ENCODE measurements at places on chromosomes 1 and 21.

DNA sequence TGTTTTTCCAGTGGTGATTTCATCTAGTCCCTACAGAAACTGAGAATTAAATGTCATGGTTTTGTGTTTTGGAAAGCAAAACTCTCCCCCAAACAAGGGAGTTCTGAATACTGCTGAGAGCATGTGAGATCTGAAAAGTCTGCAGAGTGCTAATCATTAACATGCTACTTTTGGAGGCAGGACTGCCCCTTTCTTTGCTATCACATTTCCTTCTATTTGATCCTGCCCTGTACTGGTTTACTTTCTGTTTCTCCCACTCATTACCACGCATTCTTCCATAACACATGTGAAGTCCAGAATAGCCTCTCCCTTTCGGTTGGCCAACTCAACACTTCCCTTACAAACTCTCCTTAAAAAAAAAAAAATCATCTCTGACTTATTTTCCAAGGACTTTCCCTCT is 63.6 kb downstream of the GADD45A start:
- DNase-seq: no peak

- DNase-seq: no peak
Measured at GRCh38 chr1:183862967-183863366, 58.0 kb downstream of the RGL1 start.

- no peak for DNase-seq
Measured at GRCh38 chr1:220149742-220150141, 55.8 kb downstream of the IARS2 start.

- no peak for DNase-seq
Measured at GRCh38 chr1:202217951-202218350, 24.4 kb downstream of the LGR6 start.

DNA sequence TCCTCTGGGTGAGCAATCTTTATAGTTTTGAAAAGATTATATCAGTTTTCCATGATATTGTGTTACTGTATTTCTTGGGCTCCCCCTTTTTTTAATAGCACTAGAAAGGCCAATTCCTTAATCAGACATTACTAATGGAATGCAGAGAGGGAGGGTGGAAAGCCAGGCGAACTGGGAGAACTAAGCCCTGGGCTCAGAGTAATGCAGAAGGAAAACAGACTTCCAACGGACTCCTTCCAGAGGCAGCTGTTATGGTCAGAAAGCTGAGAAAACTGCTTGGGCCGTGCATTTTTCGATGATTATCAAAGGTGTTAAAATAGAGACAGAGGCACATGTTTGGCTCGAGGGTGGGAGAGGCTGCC is 206.3 kb downstream of the FOXD2 start:
- no peak for DNase-seq

DNA sequence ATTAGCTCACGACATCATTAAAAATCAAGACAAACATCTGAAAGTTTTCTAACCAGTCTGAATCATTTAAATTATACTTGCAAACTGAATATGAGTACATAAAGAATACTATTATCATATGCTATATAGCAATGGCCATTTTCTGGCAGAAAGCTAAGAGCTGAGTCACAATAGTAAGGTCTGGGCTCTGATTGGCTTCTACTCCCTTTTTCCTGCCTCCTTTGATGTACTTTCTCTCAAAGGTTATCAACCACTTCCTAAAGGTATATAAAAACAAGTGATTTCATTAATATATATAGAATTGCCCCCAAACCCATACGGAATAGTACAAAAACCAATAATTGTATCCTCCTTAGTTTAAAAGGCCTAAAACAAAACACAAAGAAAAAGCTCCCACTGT is 7.0 kb downstream of the KCNA3 start:
- DNase-seq: no peak

- DNase-seq: no peak
Measured at GRCh38 chr1:18417316-18418269, 63.1 kb upstream of the KLHDC7A start.

- no peak for DNase-seq
Measured at GRCh38 chr1:222373831-222374602, 173.9 kb downstream of the HHIPL2 start.

GRCh38 chr1:230126529-230127104 is 59.6 kb downstream of the GALNT2 start:
- no peak for DNase-seq

GRCh38 chr1:226569879-226570547 is 21.4 kb downstream of the STUM start:
- DNase-seq: peak; percentile 32

DNA sequence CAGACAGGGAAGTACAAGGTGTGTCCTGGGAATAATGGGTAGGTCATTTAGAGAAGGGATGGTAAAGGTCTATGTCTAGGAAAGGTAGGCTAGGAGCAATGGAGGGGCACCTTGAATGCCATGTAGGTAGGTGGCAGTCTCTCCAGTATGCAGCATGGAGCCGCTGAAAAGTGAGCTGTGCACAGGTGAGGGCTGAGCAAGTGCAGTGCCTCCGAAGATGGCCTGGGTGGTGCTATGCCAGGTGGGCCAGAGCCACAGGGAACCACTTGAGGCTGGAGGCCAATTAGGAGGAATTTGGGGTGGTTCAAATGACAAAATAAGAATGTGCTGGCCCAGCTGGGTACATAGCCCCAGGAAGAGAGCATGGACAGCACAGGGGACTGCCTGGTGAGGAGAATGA is 25.0 kb downstream of the RNU5D-1 start:
- DNase-seq: no peak

DNA sequence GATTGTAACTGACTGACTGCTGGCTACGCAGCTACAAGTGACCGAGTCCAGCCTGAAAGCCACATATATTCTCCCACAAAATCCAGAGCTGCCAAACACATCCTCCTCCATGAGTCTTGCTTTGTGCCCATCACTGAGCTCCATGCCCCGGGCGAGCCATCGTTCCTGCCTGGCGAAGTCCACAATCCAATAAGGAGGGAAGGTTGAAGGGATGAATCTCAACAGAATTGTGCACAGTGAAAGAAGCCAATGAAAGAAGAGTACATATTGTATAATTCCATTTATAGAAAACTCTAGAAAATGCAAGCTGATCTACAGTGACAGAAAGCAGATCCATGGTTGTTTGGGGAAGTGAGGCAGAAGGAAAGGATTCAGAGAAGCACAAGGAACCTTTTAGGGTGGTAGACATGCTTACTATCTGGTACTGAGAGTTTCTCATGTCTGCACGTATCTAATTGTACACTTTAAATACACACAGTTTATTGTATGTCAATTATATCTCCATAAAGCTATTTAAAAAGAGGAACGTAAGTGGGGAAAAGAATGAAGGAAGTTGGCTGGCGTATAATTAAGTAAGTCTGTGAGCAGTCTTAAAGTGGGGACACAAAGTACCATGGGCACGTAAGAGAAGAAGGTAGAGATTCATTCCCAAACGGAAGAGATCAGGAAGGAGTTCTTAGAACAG is 115.9 kb upstream of the JUN start:
- no peak for DNase-seq

DNA sequence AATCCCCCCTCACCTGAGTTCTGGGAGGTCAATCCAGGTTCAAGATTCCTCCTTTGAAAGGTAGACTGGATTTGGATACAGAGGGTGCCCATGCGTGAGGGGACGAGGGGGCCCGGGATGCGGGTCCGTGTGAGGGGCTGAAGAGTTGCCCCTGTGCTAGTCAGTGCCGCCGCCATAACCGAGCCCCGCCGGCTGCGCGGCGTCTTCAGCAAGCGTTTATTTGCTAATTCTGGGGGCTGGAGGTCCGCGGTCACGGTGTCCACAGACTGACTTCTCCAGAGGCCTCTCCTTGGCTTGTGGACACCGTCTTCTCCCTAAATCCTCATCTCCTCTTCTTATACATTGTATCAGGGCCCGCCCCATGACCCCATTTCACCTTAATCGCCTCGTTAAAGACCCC is 20.9 kb upstream of the SAMD11 start:
- peak; percentile 7 for DNase-seq

GRCh38 chr1:29258976-29259801 is 22.9 kb downstream of the PTPRU start:
- DNase-seq: no peak

- DNase-seq: no peak
Measured at GRCh38 chr1:204278958-204279357, 65.2 kb upstream of the GOLT1A start.

DNA sequence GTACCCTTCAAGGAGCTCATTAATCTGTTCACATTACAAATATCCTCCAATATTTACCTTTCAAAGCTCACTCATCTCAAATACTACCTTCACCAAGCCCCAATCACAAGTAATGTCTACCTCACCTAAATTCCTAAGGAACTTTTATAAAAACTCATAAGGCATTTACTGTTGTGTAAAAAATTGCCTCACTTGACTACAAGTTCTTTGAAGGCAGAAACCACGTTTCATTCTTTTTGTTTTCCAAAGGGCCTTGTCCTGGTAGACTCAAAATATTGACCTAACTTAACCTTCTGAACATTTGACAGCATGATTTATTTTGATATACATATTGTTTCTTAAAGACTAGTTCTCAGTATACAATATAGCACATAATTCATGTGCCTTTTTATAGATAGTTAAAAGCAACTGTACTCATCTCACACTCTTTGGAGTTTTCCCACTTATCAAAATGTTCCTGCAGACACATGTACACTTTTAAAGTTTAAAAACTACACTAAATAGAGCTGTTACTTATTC is 2.5 kb downstream of the USP33 start:
- no peak for DNase-seq

GRCh38 chr1:204983881-204984280 is 59.1 kb upstream of the CNTN2 start:
- no peak for DNase-seq

DNA sequence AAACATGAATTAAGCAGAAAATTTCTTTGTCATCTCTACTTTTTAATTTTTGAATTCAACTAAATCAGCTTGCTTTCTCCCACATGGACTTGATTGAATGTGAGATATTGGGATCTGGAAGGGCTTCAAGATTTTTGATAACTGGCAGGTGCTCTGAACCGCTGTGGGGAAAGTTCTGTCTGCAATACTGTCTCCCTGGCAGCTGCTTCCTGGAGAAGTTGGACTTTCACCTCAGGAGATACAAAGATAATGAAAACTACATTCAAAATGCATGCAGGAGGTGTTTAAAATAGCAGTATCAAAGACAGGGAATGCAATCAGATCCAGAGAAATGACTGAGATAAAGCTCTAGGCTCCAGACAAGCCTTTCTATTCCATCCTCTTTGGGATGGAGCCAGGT is 338.3 kb downstream of the NEGR1 start:
- DNase-seq: no peak

DNA sequence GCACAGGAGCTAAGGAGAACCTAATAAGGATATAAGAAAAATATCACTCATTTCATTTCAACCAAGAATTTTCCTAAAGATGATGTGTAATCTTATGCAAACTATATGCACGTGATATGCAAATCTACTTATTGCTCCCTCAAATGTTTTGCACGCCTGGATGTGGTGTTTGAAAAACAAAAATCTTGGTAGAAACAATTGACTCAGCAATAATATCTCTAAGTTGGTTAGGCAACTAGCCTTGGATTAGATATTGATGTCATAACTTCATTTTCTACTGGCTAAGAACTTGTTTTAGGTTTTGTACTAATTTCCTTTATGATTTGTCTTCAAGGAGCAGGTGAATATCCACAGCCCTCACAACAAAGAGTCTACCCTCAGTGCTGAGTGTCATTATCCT is 164.6 kb downstream of the TM2D1 start:
- no peak for DNase-seq

- peak; percentile 70 for DNase-seq
Measured at GRCh38 chr1:235329139-235329902, 951 bp downstream of the GGPS1 start.

- DNase-seq: no peak
Measured at GRCh38 chr21:26377111-26377694, 195.9 kb downstream of the CYYR1 start.

DNA sequence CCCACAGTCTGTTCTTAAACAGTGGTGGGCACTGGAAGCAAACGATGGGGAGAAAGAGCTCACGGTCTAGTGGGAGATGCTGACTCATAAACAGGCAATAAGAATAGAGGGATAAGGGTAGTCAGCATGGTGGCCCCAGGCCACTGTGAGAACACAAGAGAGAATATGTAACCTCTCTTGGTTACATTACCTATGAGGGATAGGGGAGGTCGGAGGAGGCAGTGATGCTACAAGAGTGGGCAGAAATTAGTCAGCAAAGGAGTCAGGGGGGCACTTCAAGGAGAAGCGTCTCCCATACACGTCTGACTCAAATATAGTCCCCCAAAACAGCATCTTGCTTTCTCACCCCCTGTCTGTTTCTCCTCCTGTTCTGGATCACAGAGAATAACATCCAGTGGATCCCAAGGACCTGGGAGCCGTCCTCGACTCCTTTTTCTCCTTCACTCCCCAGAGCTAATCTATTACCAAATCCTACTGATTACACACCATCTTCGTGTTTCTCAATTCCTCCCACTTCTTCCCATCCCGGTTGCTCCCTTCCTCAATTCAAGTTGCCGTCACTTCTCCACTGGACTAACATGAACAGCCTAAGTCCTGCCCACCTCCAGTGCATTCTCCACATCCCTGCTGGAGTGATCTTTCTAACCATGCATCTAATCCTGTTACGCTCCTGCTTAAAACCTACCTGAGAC is 2.1 kb downstream of the SLAMF8 start:
- no peak for DNase-seq

DNA sequence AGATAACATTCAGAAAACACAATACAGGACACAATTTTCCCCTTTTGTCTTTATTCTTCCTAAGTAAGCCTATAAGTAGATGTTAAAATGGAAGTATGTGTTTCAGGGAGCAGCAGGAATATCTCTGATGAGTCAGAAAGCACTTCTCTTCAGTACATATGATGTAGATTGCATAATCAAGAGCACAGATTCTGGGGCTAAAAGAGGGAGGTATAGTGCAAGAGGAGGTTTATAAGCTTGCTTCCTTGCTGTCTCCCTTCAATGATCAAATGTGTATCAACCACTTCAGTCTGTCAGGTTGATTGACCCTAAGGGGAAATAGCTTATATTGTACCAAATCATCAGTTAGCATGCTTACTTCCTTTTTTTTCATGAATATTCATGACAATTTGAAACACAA is 822.8 kb downstream of the BRINP3 start:
- DNase-seq: no peak

DNA sequence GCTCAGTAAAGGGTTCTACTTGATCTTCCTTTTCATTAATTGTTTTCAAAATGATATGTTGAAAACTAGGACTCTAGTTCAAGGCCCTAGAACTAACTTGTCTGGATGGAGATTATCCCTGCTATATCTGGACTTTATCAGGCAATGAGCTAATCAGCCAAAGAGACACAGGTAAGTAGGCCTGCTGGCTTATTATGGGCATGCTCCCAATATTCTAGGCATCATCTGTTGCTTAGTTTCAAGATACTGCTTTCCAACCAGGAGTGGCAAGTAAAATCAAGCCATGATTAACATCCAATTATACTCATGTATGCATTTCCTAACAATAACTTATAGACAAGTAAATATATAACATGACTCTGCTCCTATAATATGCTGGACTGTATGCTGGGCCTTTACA is 4.2 kb downstream of the DNASE2B start:
- DNase-seq: no peak
